ENCODE measurements at places on chromosomes 13 and 19.

- DNase-seq = no peak
Observed at GRCh38 chr19:51422053-51422448, 4.6 kb upstream of the SIGLEC10 start.

DNA sequence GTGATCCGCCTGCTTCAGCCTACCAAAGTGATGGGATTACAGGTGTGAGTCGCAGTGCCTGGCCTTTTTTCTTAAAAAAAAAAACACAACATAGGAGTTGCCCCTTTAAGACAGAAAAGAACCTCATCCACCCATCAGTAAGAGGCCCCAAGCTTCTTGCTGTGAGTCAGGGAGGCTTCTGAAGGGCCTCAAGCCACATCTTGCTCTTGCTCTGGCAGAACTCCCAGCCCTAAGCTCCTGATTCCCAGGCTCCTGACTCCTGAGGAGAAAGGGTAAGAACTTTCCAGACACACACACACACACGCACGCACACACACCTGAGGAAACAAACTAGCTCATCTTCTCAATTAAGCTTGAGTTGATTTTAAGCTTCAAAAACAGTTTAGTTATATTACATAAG lies 6.9 kb downstream of the ETFB start:
- no peak for DNase-seq

- DNase-seq = no peak
Observed at GRCh38 chr13:83295686-83296085, 586.6 kb downstream of the SLITRK1 start.

- no peak for DNase-seq
Observed at GRCh38 chr19:39953915-39954314, 17.1 kb upstream of the PSMC4 start.

DNA sequence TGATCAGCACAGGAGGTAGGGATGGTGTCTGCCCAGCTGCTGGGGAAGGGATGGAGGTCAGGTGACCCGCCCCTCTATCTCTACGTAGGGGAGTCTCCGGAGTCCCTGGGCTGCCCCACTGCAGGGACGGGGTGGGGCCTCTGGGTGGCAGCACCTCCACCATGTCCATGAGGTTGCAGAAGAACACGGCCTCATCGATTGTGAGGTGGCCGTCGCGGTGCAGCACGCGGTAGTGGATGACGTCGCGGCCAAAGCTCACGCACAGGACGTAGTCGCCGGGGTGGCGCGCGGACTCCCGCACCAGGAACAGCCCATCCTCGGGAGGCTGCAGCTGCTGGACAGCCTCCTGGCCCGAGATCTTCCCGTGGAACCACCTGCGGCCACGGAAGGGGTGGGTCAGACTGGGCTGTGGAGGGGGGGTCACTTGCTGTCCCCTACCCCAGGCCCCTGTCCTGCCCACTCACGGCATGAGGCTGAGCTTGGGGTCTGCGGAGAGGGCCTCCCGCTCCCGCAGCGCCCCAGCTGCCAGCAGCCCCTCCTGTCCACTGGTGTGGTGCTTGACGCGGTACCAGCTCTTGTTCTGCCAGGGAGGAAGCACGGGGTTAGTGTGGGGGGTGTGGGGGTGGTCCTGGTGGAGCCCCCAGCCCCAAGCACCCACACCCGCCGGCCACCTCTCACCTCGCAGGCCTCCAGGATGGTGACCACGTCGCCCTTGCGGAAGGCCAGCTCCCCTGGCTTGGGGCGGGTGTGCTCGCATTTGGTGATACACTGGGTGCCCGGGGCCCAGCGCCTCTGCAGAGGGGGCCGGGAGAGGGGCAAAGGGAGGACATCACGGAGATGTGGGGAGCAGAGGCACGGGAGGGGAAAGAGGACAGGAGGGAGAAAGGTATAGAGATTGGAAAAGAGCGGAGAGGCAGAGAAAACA lies 2.3 kb downstream of the MATK start:
- no peak for DNase-seq

DNA sequence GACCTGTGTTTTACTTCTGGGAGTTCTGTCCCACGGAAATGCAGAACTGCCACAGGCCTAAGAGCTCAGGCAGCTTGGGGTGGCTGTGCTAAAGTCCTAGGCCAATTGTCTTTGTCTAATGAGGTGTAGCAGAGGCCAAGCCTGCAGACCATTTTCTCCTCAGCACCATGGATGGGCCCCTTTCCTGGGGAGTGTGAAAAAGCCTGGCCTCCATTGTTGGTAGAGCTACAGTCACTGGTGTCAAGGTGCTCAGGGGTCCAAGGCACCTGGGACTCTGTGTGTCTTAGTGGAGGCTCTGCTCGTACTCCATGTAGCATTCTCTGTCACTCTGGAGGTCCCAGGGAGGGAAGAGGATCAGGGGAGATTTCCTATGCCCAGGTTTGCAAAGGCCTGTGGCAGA lies 329.6 kb downstream of the SLITRK5 start:
- no peak for DNase-seq

GRCh38 chr13:50679321-50679720 lies 164.2 kb downstream of the DLEU7 start:
- no peak for DNase-seq

GRCh38 chr19:39389631-39390414 lies 1.1 kb downstream of the PAF1 start:
- no peak for DNase-seq

DNA sequence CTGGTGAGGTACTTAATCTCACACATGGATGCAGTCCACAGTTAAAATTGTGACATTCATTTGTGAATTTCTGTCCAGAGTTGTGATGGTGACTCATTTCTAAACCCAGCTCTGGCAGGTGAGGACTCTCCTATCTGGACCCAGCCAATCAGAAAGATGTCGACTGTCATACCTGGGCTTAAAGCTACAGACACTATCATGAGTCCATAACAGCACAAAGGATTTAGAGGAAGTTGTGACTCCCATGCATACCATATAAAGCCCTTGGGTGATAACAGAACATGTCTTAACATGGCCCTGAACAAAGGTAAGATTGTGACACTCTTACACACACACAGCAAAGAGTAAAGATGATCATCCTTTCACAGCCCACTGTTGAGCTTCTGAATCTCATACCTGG lies 59.7 kb upstream of the ZNF724 start:
- DNase-seq = no peak

DNA sequence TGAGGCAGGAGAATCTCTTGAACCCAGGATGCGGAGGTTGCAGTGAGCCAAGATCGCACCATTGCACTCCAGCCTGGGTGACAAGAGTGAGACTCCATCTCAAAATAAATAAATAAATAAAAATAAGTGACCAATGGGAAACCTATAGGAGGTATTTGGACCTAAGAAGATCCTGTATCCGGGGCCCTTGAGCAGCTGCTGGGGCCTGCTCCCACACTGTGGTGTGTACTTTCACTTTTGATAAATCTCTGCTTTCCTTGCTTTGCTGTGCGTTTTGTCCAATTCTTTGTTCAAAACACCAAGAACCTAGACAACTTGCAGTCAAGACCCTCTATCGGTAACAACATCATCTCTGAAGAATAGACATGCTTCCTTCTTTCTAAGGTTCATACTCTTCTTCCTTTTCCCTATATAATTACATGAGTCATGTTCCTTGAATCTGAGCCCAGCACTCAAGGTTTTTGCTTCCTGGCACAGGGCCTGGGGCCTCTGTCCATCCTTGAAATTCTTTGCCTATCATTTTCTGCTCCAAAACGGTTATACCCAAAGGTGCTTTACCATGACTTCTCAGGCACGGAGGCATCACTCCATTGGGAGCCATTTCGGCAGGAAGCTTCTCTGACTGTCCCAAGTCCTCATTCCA lies 14.2 kb upstream of the PNMA8C start:
- DNase-seq = no peak

DNA sequence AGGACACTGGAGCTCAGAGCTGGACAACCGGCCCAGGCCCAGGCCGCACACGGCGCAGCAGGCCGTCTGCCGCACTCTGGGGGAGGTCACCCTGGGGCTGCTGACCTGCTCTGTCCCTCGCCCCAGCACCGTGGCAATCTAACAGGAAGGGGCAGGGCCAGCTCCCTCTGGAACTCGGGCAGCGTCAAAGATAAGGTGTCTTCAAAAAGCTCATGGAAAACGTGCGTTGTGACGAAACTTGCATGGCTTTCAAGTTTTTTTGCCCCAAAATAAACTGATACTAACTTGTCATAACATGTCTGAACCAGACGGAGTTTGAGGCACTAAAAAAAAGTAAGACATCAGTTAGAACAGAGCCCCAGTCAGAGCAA lies 12.2 kb upstream of the ATP8B3 start:
- no peak for DNase-seq

DNA sequence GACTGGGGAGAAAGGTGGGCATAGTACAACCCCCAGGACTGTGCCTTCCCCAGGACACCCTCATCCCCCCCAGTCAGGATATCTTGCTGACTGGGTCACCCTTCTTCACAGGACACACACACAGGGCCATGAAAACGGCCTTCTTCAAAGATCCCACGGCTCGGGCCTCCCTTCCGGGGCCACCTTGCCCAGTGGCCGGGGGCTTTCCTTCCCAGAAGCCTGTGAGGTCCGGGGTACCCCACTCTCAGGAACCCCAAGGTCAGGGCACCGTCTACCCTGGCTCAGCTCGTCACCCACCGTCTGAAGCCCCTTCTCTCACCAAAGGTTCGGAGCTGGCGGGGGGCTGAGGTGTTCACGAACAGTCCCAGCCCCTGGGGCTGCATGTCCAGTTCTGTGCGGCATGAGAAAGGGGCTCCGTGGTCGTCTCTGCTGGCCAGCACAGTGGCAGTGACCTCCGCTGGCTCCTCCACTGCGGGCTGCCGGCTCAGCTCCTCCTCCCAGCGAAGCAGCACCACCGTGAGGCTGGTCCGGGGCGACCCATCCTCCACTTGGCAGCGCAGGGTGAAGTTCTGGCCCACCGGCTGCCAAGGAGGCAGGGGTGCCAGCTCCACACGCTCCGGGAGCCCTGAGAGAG lies 2.1 kb upstream of the RAVER1 start:
- DNase-seq = no peak

DNA sequence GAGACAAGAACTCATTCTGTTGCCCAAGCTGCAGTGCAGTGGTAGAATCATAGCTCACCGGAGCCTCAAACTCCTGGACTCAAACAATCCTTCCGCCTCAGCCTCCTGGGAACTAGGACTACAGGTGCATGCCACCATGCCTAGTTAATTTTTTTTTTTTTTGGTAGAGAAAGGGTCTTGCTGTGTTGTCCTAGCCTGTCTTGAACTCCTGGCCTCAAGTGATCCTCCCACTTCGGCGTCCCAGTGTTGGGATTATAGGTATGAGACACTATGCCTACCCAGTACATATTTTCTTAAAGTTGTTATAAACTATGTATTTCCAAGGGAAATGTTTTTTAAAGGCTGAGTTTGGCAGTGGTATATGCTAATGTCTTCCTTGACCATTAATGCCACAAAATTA lies 412.6 kb downstream of the KLF12 start:
- DNase-seq = no peak

DNA sequence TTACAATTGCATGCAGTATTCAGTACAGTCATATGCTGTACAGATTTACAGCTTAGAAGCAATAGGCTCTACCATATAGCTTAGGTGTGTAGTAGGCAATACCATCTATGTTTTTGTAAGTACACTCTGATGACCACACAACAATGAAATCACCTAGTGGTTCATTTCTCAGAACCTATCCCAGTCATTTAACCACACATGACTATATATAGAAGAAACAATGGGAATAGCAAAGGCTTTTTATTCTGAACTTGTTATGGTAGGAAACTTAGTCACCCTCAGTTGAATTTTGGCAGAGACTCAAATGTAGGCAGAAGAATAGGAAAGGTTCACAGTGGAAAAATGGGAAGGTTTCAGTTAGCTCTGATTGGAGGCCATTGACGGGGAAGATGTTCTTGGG lies 1075.1 kb upstream of the MIR17HG start:
- no peak for DNase-seq

GRCh38 chr13:61751039-61751438 lies 335.4 kb upstream of the PCDH20 start:
- no peak for DNase-seq

GRCh38 chr19:5102520-5102919 lies 133.6 kb downstream of the KDM4B start:
- DNase-seq = no peak

DNA sequence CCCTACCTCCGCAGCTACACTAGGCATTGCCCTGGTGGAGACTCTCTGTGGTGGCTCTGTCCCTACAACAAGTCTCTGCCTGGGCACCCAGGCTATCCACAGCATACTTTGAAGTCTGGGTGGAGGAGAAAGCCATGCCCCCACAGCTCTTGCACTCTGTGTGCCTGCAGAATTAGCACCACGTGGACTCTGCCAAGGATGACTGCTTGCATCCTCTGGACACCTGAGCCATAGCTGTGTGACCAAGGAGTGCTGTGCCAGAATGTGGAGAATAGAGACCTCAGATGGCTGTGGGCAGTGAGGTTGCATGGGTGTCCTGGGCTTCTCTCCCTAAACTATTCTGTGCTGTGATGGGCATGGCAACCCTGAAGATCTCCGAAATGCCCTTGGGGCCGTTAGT lies 21.2 kb upstream of the MCF2L start:
- no peak for DNase-seq

Measured in SK-N-MC (cell line).